Stimulated activated naive CD8-positive, alpha-beta T cell treated with anti-CD3 and anti-CD28 coated beads, Interleukin-15, amount 100 ng/mL, for 72 hours (primary cell): ENCODE measurements at places on chromosomes 12 and 14.
A peak's percentile ranks its signal among the peaks of the same experiment; 100 is the strongest.

GRCh38 chr12:96456265-96456974, 33.0 kb upstream of the CFAP54 start:
- no peak for DNase-seq

GRCh38 chr12:11654338-11654737, 4.9 kb downstream of the ETV6 start:
- no peak for DNase-seq

- no peak for DNase-seq
These were observed 10.8 kb upstream of the PPP1R13B start for GRCh38 chr14:103858063-103858781.

DNA sequence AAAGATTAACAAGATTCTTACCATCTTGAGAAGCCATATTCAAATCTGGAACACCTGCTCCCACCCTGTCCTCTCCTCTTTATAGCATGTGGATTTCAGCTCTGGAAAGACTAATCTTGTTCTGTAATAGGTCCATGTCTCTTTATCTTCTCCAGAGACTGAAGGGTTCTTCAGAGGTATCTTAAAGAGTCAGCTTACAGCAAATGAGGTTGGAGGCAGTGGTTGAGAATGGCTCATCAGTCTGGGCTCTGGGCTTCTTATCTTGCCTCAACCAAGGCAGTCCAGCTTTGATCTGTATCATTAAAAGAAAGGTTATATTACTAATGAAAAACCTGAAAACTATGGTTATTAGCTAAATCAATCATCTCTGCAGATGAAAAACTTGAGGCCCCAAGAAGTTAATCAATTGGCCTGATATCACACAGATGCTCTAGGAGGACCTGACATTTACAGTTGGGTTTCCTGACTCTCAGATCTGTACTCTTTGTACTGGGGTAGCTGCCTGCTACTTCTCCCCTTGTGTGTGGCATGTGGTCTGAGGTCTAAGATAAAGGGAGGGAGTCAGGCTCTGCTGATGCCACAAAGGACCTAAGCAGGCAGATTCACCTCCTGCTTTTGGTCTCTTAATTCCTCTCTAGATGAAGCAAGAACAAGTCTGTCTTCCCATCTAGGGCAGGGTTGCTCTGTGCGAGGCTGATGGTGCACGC, 1.7 kb upstream of the AKAP6 start:
- DNase-seq = no peak

GRCh38 chr14:24095271-24096068, 1.4 kb downstream of the PCK2 start:
- peak; percentile 79 for DNase-seq

- no peak for DNase-seq
These were observed 92.6 kb downstream of the RFLNA start for GRCh38 chr12:124387528-124387911.
